ENCODE measurements at places on chromosomes 12 and 14.
A peak's percentile ranks its signal among the peaks of the same experiment; 100 is the strongest.

- no peak for DNase-seq
Observed at GRCh38 chr12:96769400-96769799, 137.7 kb upstream of the NEDD1 start.

DNA sequence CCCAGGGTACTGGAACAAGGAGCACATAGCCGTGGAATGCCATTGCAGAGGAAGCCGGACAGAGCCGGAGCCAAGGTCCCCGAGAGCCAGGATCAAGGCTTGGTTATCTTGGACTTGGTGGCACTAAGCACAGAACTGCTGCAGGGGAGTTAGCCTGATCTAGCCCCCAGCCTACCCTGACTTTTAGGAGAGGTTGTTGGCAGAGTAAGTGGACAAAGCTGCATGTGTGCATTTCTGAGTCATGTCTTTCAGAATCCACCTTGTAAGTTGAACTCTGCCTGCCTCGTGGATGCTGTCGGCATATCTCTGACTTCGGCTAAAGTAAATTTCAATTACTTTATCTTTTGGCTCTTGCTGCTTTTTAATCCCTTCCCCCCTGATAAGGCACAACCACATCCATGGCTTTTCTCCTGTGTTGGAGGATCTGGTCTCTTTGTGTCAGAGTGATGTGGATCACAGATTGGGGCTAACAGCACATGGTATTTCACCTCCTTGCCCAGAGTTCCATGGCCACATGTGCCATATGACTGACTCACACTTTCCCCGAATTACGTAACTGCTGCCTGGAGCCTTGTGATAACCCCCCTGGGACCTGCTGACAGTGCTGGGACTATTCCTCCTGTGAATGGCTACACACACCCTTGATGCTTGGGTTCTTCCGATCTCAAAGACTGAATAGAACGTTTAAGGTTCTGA, 240.3 kb downstream of the EMP1 start:
- peak; percentile 35 for DNase-seq

GRCh38 chr14:35855876-35856481, 29.8 kb downstream of the BRMS1L start:
- DNase-seq: no peak

DNA sequence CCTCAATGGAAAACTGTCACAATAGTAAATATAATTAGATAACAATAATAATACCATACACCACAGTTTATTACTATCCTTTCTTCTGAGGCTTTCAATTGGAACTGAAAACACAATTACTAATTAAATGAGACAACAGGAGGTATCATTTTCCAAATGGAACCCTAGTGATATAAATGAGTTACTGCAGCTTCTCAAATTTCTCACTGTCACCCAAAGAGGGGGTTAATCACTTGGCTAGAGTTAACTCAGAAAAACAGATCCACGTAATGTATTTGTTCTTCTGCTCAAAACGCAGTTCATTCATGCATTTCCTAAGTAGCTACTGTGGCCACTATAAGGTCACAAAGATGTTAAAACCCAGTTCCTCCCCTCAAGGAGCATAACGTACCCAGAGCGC, 120.9 kb upstream of the FOXN3 start:
- DNase-seq: no peak

DNA sequence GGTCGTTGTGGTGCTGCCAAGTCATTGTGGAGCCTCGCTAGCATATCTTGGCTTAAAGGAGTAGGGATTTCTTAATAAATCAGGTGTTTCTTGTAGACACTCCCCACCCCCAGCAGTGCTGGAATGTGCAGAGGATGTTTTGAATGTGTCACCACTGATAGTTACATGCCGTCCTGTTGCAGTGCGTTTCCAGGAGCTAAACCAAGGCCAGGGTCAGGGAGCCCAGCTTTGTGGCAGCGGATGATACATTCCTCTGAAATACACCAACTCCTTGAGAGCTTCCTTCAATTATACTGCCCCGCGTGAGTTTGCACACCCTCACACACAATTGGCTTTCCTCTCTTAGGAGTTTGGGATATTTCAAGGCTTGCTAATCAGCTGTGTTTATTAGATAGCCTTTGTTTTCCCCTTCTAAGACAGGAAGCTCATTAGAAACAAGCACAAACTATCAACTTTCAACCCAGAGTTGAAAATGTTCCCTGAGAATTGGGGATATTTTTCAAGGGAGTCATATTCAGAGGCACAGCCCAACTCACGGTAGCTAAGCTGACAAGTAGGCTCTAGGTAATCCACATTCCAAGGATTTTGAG, 154.9 kb downstream of the C12orf75 start:
- peak; percentile 38 for DNase-seq

GRCh38 chr12:69437073-69437472, 33.1 kb upstream of the FRS2 start:
- DNase-seq: no peak

GRCh38 chr12:129617849-129618248, 286.0 kb downstream of the TMEM132D start:
- DNase-seq: no peak

GRCh38 chr14:61281948-61282275, 774 bp upstream of the TMEM30B start:
- no peak for DNase-seq

- no peak for DNase-seq
Observed at GRCh38 chr12:27226407-27226929, 17.6 kb upstream of the STK38L start.

GRCh38 chr12:132458441-132458840, 31.5 kb upstream of the FBRSL1 start:
- DNase-seq: no peak

DNA sequence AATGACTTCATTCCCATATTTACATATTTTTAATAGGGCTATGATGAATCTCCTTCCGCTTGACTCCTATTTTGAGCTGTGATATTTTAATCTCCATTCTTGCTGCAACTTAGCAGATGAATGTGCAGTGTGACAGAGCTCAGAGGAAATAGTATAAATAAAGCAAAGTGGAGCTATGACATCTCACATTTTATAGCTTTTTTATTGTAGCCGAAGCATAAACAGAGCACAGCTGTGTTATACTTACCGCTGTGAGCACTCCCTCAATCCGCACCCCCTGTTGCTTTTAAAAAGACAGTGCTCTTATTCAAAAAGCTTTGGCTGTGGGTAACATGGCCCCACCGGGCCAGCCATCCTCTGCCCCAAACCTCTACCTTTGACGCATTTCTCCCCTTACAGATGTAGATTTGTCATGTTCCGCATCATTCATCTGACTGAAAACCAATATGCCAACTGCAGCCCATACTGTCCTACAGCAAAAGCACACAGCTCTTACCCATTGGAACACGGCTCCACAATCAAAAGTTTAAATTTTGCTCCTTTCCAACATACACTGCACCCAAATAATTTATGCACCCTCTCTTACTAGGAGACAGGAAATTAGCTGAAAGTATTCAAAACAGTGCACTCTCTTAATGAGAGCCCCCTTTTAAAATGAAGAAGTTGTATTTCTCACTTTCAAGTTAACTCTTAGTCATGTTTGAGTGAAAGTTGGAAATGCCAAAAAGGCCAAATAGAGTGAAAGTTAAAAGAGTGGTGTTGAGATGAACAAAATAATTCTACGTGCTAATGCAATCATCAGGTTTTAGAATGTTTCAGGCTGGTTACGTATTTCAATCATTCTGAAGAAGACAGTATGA, 429.3 kb upstream of the SOX5 start:
- no peak for DNase-seq

DNA sequence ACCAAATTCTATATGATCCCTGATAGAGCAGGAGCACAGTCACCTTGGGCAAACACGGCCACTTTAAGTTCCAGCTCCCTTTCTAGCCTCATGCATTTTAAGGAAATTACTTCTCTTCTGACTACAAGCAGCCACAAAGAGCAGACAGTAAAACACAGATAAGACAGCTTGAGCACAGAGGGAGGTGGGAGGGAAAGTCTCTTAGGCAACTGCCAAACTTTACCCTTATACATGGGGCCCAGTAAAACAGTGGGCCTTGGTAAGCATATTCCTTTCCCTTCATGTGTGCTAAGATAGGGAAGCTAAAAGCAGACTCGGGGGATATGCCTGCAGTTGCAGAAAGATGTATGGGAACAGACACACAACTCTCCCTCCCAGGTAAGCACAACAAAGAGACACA, 235.9 kb downstream of the CPNE8 start:
- DNase-seq: no peak

DNA sequence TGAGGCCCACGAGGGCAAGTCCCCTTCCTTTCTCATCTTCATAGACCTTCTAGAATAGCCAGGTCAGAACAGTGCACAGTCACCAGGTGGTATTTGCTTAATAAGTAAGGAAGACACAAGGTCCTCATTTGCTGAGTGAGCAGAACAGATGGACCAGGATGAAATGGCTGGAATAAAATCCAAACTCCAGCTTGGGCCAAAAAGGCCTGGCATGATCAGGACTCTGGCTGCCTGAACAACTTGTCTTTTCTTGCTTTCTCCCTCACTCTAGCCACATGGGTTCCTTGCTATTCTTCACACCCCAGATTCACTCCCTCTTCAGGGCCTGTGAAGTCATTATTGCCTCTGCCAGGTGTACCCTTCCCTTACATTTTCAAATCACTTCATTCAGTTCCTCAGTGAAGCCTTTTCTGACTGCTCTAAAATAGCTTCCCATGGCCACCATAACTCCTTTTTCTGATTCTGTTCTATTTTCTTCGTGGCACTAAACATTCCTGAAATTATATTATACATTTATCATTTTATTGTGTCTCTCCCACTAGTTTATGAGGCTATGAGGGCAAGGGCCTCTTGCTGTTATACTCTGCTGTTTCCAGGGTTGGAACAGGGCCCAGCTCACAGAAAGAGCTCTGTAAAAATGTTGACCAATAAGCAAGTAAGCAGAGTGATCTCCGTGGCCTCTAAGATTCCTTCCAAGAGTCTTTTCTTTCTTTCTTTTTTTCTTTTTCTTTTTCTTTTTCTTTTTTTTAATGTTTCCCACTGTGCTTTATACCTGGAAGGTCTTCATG, 150.8 kb downstream of the TTC8 start:
- no peak for DNase-seq

GRCh38 chr12:86484473-86484872, 228.3 kb upstream of the MGAT4C start:
- DNase-seq: no peak

DNA sequence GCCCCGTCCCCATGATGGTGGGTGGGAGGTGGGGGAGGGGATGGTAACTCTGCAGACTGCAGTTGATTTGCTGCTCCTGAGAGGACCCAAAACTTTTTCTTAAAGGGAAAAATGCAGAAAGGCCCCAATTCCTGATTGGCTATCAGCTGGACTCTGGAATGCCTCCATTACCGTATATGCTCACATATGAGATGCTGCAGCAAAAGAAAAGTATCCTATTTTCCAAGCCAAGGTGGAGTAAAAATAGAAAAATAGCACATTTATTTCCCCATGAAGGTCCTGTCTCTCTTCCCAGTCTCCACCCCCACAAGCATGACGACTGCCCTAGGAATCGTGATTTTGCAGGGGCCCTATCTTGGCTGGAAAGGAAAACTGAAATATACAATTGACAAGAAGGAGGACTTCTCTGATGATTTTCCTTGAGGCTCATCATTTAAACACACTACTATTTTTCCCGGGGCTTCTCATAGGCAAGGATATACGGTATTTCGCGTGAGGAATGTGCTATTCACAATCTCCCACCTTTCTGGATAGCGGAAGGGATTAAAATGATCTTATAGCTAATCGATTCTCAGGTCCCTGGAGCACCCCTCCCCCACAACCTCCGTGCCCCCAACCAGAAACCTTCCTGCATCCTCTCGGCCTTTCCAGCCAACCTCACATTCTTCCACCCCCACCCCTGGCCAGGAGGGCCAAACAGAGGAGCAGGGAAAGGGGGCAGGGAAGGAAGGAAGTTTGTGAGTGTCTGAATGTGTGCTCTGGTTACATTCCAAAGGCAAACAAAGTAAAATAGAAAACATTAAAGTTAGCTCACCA, 138.9 kb upstream of the CCND2 start:
- DNase-seq: no peak

- no peak for DNase-seq
Observed at GRCh38 chr14:55031190-55031589, 4.2 kb downstream of the SOCS4 start.

- DNase-seq: no peak
Observed at GRCh38 chr14:89881839-89882238, 72.7 kb downstream of the EFCAB11 start.

- no peak for DNase-seq
Observed at GRCh38 chr12:56836317-56836716, 73.2 kb downstream of the HSD17B6 start.

DNA sequence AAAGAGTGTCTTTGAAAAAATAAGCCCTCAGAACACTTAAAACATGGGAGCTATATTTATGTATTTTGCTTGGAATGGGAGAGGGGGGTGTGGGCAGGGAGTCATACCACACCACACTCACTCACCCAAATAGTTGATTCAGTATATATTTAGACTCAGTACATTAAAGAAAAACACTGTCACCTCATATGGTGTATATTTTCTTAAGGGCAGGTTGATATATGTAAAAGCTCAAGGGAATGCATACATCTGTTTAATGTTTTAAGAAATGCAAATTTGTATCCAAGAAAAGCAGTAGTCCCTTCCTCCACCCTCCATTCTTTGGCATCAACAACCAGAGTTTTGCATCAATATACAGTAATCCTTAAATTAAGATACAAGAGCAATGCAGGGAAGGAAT, 1.4 kb downstream of the NFYB start:
- no peak for DNase-seq

GRCh38 chr12:4379405-4379804, at the start of gene FGF23:
Gene FGF23 (minus strand): TSS chr12:4379712. CDS start chr12:4379582, 130 bp downstream.
- DNase-seq: peak; percentile 33

GRCh38 chr14:21084998-21085853, 13.2 kb downstream of the ZNF219 start:
- DNase-seq: peak; percentile 70

- peak; percentile 57 for DNase-seq
Observed at GRCh38 chr14:22471545-22472121, 117.4 kb downstream of the DAD1 start.

DNA sequence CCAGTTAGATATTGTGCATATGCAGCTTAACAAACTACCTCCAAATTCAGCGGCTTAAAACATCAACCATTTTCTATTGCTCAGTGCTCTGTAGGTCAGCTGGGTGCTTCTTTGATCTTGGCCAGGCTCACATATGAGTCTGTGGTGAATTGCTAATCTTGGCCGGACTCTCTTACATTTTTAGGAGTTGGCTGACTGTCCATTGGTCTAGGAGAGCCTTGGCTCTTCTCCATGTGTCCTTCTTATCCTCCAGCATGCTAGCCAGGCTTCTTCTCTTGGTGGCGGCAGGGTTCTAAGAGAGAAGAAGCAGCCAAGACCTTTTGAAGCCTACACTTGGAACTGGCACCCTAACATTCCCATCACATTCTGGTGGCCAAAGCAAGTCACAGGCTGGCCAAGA, 174.3 kb upstream of the PWP1 start:
- DNase-seq: no peak

- DNase-seq: no peak
Observed at GRCh38 chr12:93146263-93146939, 217.3 kb upstream of the EEA1 start.

DNA sequence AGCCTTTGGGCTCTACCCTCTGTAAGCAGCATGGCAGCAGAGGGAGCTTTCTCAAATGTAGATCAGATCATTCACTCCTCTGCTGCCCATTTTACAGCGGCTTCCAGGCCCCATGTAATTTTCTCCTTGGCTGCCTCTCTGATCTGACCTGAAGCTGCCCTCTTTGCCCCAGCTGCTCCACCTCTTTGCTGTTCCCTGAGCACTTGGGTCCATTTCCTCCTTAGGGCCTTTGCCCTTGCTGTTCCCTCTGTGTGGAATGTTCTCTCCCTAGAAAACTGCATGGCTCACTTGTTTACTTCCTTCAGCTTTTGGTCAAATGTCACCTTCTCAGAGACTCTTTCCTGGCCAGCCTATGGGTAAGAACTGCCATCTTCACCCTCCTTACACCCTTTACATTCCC, 37.2 kb downstream of the SMOC1 start:
- DNase-seq: no peak
